ENCODE measurements at places on chromosomes 3 and 15.

GRCh38 chr3:71109241-71109976 is 474.1 kb downstream of the FOXP1 start:
- no peak for DNase-seq

GRCh38 chr15:45458746-45459403 is 63.7 kb downstream of the SLC30A4 start:
- no peak for DNase-seq

DNA sequence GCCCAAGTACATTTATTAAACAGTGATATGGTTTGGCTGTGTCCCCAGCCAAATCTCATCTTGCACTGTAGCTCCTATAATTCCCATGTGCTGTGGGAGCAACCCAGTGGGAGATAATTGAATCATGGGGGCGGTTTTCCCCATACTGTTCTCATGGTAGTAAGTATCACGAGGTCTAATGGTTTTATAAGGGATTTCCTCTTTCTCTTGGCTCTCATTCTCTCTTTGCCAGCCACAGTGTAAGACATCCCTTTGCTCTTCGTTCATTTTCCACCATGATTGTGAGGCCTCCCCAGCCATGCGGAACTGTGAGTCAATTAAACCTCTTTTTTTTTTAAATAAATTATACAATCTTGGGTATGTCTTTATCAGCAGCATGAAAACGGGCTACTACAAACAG is 228.0 kb upstream of the TP63 start:
- DNase-seq: no peak

DNA sequence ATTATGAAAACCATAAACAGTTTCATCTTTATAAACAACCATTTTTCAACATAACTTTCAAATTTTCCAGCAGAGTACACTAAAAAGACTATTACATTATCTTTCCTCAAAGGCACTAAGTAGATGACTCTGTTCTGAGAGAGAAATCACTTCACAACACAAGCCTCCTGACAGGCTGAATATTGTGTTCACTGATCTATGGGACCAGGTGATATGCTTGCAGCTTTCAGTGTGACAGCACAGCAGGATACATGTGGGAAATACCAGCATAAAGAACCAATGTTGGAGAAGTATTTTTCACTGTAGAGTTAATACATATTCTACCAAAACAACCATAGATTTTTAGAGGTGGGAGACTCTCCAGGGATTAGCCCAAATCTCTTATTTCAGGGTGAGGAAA is 350.6 kb downstream of the PLCL2 start:
- no peak for DNase-seq

- no peak for DNase-seq
These were observed 61.3 kb upstream of the ACKR4 start for GRCh38 chr3:132535575-132536441.

DNA sequence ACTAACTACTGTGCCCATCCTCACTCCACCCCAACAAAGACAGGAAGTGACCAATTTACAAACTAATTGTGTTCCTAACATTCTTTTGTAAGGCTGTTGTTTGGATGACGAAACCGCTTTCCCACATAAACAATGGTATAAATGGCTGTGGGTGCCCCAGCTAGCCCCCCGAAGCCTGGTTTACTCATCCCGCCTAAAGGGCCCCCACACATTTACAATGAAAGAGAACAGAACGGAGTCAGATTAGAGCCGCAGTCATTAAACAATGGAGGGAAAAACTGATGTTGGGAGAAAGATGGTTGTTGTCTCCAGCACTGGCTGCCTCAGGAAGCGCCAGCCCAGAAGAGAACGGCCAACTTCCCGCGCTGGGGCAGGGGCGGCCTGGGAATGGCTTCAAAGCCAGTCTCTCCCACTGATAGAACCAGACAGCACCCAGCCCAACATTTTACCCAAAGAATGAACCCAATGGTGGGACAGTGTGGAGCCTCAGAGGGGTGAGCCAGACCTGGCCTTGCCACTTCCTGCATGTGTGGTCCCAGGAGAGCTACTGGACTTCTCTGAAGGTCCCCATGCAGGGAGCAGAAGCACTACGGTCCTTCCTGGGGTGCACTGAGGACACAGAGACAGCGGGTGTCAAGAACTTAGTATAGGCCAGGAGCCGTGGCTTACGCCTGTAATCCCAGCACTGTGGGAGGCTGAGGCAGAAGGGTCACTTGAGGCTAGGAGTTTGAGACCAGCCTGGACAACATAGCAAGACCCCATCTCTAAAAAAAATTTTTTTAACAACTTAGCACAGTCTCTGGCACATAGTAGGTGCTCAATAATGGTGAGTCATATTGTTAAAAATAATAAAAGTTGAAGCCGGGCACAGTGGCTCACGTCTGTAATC is 75.8 kb upstream of the GATA2 start:
- DNase-seq: no peak

GRCh38 chr3:17755836-17756235 is 13.4 kb upstream of the TBC1D5 start:
- DNase-seq: no peak

DNA sequence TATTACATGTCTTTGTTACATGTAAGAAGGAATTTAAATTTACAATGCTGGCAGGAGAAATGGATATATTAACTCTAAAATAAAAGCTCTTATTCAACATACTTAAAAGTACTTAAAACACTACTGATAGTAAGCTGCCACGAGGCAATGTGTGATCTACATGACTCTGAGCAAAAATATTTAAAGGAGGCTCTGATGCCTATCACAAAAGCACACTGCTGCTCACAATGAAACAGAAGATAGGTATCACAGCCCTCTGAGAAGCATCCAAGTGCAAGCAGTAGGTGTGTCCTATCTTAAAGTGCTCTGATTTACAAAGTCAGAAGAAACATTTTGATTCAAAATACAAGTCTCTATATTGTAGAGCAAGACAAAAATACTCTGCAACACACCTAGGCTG is 371.2 kb upstream of the WNT5A start:
- no peak for DNase-seq

- DNase-seq: no peak
These were observed 802.6 kb upstream of the ALCAM start for GRCh38 chr3:104564045-104564643.

- DNase-seq: no peak
These were observed 20.3 kb upstream of the CSPG4 start for GRCh38 chr15:75732809-75733451.

GRCh38 chr15:37995461-37996347 is 61.3 kb downstream of the TMCO5A start:
- no peak for DNase-seq

Data from esophagus squamous epithelium (tissue), 5 donors.